ENCODE measurements at places on chromosomes 5 and 9.

GRCh38 chr5:34563931-34564709, 92.0 kb upstream of the RAI14 start:
- DNase-seq, result no peak

DNA sequence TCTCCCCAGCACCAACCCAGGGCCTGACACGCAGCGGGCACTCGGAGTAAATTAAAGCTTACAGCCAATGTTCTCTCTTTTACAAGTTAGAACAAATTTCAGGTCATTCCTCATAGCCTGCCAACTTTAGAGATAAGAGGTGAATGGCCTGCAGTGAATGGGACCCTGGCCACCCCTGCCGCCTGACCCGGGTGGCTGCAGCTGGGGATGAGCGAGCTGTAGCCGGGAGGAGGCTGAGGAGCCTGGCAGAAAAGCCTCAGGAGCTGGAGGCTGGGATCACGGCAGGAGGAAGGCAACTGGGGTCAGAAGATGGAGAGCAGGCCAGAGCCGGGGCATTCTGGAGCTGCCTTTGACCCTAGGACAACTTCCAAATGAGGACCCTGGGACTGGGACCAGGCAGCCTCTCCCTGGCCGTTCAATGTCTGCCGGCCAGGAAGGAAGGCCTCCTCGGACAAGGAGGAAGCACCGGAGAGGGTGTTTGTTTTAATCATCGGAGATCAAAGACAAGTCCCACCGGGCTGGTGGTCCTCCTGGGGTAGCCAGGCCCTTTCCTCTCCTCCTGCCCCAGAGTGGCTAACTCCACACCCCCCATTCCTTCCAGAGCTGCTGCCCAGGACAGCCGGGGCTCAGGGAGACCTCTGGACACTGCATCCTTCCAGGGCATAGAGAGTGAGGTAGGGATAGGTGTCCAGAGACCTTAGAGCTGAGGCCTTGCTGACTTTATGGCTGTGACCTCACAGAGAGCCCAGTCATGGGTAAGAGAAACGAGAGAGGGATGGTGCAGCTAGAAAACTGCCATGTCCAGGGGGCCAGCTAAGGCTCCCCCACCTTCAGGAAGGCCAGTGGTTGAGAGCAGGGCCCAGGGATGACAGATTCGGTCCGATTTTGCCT, 87.3 kb upstream of the LMX1B start:
- no peak for DNase-seq

DNA sequence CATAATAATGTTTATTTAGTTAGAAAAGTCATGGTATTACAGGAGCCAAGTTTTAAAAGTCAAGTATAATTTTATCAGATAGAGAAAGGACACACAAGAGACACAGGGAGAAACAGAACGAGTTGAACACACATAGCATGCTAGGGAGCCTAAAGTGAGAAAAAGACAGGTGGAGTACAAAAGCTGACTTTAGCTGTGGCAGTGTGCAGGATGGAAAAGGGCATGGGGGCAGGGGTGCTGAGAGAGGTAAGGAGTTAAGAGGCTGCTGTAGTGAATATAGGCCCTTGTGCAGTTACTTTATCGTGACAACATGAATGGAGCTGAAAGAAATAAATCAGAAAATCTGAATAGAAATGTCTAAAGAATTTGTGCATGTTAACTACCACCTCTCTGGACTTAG, 18.0 kb downstream of the HMGCS1 start:
- no peak for DNase-seq

GRCh38 chr9:97478301-97478981, 23.0 kb upstream of the TMOD1 start:
- DNase-seq, result no peak

All from effector memory CD4-positive, alpha-beta T cell (primary cell).